ENCODE measurements at places on chromosomes 5 and 9. TPM values are rescaled to one million over a fixed set of nuclear protein-coding genes. Genes with fewer than 3 reads are reported as not detected.
A peak's percentile ranks its signal among the peaks of the same experiment; 100 is the strongest.

DNA sequence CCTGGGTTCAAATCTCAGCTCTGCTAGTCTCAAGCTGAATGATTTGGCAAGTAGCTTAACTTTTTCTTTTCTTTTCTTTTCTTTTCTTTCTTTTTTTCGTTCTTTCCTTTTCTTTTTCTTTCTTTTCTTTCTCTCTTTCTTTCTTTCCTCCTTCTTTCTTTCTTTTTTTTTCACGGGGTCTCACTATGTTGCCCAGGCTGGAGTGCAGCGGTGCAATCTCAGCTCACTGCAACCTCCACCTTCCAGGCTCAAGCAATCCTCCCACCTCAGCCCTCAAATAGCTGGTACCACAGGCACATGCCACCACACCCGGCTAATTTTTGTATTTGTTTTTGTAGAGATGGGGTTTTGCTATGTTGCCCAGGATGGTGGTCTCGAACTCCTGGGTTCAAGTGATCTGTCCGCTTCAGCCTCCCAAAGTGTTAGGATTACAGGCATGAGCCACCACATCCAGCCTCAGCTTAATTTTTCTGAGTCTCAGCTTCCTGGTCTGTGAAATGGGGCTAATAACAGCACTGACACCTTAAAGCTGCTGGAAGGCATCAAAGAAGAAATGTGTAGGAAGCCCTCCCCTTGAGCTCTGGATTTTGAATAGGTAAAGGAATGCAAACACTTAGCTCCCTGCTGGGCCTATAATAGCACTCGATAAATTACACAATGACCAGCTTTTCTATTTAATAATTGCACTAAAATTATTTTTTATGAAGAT, 17.5 kb upstream of the PPARGC1B start:
- no peak for DNase-seq

GRCh38 chr9:81687521-81688261, 1.7 kb downstream of the TLE1 start:
- peak; percentile 89 for DNase-seq

Gene MYMK
- polyA plus RNA-seq = not detected

Gene SPOCK1
- 1.2 TPM for polyA plus RNA-seq

- DNase-seq = no peak
Observed at GRCh38 chr5:87154191-87154590, 113.5 kb upstream of the RASA1 start.

DNA sequence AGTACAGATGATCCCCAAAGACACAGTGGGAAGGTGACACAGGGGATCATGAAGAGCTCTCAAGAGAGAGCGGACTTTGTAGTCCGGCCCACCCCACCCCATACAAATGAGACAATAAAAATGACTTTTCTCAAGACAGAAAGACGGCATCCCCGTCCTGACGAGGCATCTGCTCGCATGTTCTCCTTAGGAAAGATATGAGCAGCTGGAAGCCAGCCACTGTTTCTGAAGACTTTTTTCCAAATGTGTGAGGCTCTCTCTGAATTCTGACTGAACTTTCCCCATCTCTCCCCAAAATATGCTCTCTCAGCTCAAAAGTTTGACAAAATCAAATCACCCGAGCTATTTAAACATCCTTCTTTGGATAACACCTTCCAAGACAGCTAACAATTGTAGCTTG, 105.2 kb downstream of the RFK start:
- no peak for DNase-seq

Data from spleen (tissue), 13 donors.